Fibroblast of the aortic adventitia (primary cell): ENCODE measurements at places on chromosomes 7 and 10. TPM values are rescaled to one million over a fixed set of nuclear protein-coding genes. Genes with fewer than 3 reads are reported as not detected.

The GPR15LG gene
- total RNA-seq: not detected in 2 replicates

The NPVF gene
- not detected in 2 replicates for total RNA-seq

The KIAA1549 gene
- total RNA-seq: 0.57 and 3.7 TPM in 2 replicates

The GPR26 gene
- under 0.01 TPM in 1 of 2 replicates, not detected in the other for total RNA-seq

The SPAM1 gene
- not detected in 2 replicates for total RNA-seq

The ABLIM1 gene
- total RNA-seq: 14.4 and 36.1 TPM in 2 replicates

The CNPY1 gene
- not detected in 2 replicates for total RNA-seq

The SDK1 gene
- 0.27 TPM in 1 of 2 replicates, not detected in the other for total RNA-seq

The LRRC17 gene
- 95.6 and 131 TPM in 2 replicates for total RNA-seq

The PANK1 gene
- total RNA-seq: 5.2 and 7.2 TPM in 2 replicates

The ENKUR gene
- total RNA-seq: 0.09 TPM in 1 of 2 replicates, not detected in the other
